ENCODE measurements at places on chromosomes 1 and 21.
A peak's percentile ranks its signal among the peaks of the same experiment; 100 is the strongest.

DNA sequence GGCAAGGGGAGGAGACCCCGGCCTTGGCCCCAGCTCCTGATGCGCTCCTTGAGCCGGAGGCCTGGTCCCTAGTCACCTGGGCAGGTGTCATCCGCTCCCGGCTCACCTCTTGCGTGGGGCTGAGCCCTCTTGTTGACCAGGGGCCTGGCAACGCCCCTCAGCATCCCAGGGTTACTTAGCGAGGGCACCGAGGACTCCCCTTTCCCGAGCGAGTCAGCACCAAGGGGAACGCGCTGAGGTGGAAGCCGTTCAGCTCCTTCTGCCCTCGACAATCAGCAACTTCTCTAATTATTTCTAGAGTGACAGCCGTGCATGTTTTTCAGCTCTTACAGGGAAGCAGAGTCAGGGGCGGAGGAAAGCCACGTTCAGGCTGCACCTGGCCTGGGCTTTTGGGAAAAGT, 522 bp downstream of the SLC45A1 start:
- DNase-seq: no peak

- no peak for DNase-seq
Observed at GRCh38 chr1:220894025-220894923, 15.0 kb downstream of the HLX start.

- no peak for DNase-seq
Observed at GRCh38 chr1:60922304-60922703, 160.1 kb upstream of the NFIA start.

DNA sequence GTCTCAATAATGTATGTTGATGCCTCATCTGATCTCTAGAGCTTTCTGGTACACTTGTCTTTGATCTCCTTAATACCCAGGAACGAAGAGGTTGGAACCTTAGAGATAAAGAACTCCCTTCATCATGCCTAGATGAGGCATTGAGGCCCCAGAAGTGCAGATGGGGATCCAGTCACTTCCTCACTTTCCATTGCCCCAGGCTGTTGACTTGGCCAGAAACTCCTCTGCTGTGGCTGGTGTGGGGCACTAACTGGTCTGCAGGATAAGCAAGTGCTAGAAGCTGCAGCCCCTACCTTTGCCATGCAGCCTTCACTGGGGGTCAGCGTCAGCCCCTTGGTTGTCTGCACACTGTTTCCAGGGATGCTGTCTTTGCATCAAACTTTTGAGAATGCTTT, 49.9 kb downstream of the STUM start:
- no peak for DNase-seq

DNA sequence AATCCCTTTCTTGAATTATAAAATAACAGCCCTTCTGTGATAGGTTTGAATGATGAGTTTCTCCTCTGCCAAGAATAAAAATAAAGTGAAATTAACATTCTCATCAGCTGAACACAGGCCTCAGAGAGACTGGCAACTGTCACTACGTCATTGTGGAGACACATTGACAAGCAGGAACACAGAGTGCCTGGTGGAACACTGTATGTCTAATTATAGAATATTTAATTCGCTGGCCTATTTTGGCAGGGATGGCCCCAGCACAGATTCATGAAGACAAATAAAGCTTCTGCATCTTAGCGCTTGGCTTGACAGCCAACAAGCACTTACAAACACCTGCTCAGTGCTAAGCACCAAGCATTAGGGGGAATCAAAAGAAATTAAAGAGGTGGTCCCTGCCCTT, 52.0 kb upstream of the SMYD2 start:
- DNase-seq: no peak

DNA sequence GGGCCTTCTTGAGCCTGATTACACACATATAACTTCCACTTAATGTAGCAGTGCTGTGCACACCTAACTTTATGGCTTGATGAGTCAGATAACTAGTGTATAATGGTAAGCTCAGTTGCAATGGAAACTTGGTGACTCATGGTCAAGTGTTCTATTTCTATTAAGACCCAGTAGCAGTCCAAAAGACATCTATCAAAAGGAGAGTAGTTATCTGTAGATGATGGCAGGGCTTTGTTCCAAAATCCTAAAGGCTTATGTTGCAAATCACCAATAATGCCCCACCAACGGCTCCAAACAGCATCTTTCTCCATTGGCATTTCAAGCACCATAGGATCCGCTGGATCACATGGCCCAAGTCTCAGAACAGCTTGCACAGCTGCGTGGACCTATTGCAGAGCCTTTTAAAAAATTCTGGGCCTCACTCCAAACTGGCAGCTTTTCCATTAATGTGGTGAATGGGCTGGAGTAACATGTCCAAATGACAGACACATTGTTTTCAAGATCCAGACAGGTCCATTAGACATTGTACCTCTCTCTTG, 566.8 kb upstream of the USP24 start:
- no peak for DNase-seq

GRCh38 chr1:202979459-202979858, 12.4 kb upstream of the CYB5R1 start:
- no peak for DNase-seq

GRCh38 chr1:12544992-12545391, 73.0 kb downstream of the DHRS3 start:
- peak; percentile 43 for DNase-seq

GRCh38 chr1:107788206-107789202, 176.5 kb downstream of the VAV3 start:
- no peak for DNase-seq

DNA sequence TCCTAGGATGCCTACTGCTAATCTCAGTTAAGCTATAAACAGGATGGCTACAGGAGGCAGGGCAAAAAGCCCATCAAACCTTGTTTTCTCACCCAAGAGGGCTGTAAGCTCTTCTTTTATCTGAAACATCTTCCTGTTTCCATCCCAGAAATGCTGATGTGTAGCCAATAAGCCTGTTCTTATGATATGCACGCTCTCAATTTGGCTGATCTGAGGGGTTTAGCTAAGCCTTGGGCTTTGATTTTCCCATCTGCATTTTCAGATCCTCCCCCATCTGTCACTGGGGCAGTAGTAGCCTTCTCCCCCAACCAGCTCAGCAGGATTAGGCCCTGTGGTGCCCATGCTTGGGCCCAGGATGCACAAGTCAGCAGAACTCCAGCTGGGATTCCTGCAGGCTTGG, 105.0 kb downstream of the BRINP2 start:
- DNase-seq: no peak

GRCh38 chr1:210252621-210253051, 20.0 kb downstream of the SERTAD4 start:
- no peak for DNase-seq

- DNase-seq: no peak
Observed at GRCh38 chr1:91278754-91279153, 125.9 kb downstream of the HFM1 start.

- DNase-seq: no peak
Observed at GRCh38 chr1:183370399-183371058, 47.7 kb downstream of the NMNAT2 start.

- no peak for DNase-seq
Observed at GRCh38 chr1:40847023-40847745, 15.0 kb downstream of the CITED4 start.

GRCh38 chr1:156532374-156532773, 31.8 kb upstream of the MEF2D start:
- DNase-seq: no peak

- no peak for DNase-seq
Observed at GRCh38 chr21:44823179-44823660, 5.4 kb upstream of the SUMO3 start.

DNA sequence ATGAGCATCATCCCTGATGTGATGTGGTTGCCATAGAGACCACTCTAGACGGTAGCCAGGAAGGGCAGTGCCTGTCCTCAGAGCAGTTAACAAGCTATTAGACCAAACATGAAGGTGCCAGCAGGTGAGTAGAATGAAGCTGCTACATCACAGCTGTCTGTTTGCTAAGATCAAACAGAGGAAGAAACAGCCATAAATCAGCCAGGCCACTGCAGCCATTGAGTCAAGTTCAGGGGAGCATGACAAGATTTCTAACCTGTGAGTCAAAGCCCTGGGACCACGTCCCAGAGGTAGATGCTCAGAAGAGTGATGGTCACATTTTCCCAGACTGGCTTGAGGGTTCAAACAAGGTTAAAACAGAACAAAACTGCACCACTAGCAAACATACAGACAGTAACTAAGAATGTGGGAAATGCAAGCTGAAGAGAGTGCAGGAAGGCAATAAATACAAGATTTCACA, 450.6 kb upstream of the DAB1 start:
- no peak for DNase-seq

- no peak for DNase-seq
Observed at GRCh38 chr1:225824533-225824941, 14.6 kb downstream of the EPHX1 start.

- DNase-seq: no peak
Observed at GRCh38 chr1:93471911-93472310, 24.0 kb downstream of the FNBP1L start.

GRCh38 chr1:5161372-5161771, 507.0 kb downstream of the AJAP1 start:
- no peak for DNase-seq

- DNase-seq: no peak
Observed at GRCh38 chr1:61322769-61323168, 240.4 kb downstream of the NFIA start.

GRCh38 chr1:72485801-72486200, 203.5 kb upstream of the NEGR1 start:
- no peak for DNase-seq

GRCh38 chr1:50929376-50929958, 30.6 kb downstream of the FAF1 start:
- DNase-seq: no peak

GRCh38 chr1:213680677-213681325, 307.0 kb upstream of the PROX1 start:
- no peak for DNase-seq

GRCh38 chr1:212858461-212859265, 588 bp downstream of the FLVCR1 start:
- no peak for DNase-seq

- DNase-seq: no peak
Observed at GRCh38 chr21:44299458-44300261, at the start of gene PFKL. TSS of gene PFKL (plus strand) at chr21:44300053. CDS start at chr21:44300106, 53 bp downstream.

GRCh38 chr1:200527670-200528069, 92.9 kb downstream of the KIF14 start:
- no peak for DNase-seq

GRCh38 chr1:181482521-181483284, 614 bp upstream of the CACNA1E start:
- DNase-seq: no peak

DNA sequence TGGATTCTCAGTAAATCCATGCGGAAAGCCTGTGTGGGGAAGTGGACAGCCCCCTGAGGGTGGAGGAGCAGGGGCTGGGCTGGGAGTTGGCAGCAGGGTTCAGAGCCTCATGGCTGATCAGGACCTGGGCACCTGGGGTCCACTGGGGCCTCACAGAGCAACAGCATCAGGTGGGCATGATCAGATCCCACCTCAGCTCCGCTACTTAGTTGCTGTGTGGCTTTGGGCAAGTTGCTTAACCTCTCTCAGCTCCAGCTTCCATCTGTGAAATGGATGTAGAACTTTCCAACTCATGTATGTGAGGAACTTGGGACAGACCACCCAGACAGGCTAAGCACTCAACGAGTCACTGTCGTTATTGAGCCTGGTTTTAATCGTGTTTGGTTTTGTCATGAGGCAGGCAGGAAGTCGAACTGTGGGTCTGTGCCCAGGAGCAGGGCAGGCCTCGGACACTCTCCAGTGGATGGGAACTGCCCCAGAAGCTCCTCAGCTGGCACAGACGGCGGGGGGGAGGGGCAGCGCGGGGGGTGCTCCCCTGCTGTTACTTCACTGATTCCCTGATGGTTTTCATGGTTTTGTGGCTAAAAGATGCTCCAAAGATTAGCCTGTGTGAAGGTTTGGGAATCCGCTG, 155.8 kb upstream of the TMEM51 start:
- no peak for DNase-seq

DNA sequence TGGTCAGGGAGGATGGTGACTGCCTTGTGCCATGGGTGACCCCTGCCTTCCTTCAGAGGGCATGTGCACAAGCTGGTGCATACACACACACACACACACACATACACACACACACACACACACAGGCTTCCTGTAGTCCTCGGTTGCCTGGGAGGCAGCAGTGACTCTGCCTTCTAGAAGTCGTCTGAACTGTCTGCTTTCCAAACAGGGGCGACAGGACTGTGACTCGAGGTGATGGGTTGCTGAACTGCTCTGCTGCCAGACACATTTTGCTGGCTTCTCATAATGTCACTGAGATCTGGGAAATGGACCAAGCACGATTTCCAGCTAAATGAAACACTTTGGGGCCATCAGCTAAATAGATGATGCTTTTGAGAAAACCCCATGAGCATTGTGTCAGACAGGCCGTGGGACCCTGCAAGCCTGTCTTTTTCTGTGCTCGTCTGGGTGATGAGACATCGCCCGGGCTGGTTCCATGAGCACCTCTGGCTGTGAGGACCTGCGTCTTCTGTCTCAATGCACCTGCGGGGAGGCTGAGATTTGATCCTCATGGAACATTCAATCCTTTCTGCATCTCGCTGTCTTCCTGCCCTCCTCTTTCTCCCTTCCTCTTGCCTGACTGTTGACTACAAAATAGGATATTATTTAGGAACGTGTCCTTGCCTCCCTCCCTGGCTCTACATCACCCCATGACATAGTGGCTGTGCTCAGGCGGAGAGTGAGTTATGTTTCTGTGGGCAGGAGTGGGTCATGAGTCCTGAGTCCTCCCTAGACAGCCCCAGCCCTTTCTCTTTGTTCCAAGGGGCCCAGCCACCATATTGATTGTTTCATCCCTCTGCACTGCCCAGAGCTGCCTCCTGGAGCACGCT, 436.8 kb downstream of the CAMTA1 start:
- no peak for DNase-seq

GRCh38 chr1:210143465-210144062, 89.0 kb upstream of the SERTAD4 start:
- peak; percentile 20 for DNase-seq
